Bronchial epithelial cell (primary cell): ENCODE measurements at places on chromosomes 7 and 10. TPM values are rescaled to one million over a fixed set of nuclear protein-coding genes. Genes with fewer than 3 reads are reported as not detected.

CDCA7L gene
- total RNA-seq, result 11.5 and 40.3 TPM in 2 replicates

VAX1 gene
- total RNA-seq, result not detected in 2 replicates

ZP3 gene
- 12.8 and 26.1 TPM in 2 replicates for total RNA-seq

EIF4EBP2 gene
- total RNA-seq, result 7.9 and 10.2 TPM in 2 replicates

TPST1 gene
- total RNA-seq, result 24.7 and 31.4 TPM in 2 replicates

ARHGEF5 gene
- total RNA-seq, result 10.5 and 14.3 TPM in 2 replicates

DYDC1 gene
- total RNA-seq, result not detected in 2 replicates

GIMAP6 gene
- not detected in 2 replicates for total RNA-seq

RBM20 gene
- total RNA-seq, result 1.8 TPM in 1 of 2 replicates, not detected in the other

CLRN3 gene
- not detected in 2 replicates for total RNA-seq

MKLN1 gene
- total RNA-seq, result 20.0 and 22.0 TPM in 2 replicates

DNA sequence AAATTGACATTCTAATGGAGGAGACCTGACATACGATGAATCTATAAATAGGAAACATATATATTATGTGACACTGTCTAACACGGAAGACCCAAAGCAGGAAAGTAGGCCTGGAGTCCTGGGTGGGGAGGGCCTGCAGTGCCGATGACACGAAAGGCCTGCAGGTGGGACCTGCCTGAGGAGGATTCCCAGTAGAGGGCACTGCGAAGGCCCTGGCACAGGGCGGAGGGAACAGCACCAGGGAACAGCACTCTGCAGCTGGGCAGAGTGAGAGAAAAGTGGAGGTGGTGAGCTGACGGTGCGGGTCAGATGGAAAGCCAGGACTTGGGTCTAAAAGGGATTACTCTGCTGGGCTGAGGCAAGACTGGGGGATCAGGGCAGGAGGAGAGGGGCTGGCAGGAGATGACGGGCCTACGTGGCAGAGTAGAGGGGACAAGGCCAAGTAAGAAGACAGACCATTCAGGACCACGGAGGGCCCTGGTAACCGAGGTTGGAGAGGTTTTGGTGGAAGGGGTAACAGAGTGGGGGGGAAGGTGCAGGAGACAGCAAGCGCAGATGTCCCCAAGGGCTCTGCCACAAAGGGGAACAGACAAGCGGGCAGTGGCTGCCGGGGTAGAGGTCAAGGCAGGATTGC lies 8.1 kb downstream of the ZNF746 start:
- DNase-seq, result peak; percentile 5

- peak; percentile 86 for DNase-seq
Measured at GRCh38 chr10:62153191-62153590, 115.5 kb downstream of the RTKN2 start.

DNA sequence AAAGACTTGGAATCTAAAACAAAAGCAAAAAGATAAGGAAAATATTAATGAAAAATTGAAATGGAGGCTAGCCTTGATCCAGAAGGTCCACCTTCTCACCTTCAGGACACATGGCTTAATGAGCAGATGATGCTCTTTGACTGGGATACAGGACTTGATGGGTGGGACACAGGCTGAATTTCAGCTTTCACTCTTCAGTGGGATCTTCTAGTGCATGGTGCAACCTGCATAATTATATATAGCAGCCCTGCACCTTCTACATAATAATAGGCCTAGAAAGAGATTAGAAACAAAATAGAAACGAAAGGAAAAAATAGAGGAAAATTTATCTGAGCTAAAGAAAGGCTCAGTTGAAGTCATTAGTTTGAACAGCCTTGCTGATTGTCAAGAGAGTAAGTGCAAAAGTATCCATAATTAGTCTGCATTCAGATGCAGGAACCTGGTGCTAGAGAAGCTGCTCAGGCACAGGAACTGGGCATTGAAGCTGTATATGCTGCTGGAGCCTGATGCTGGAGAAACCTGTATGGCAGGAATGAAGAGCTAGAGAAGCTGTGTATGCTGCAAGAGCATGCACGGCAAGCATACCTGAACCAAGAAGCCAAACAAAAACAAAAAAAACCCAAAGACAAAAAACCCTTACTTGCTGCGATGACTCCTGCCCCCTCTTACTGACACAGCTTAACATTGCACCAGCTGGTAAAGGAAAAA lies 19.4 kb downstream of the MKLN1 start:
- DNase-seq, result peak; percentile 61

DNA sequence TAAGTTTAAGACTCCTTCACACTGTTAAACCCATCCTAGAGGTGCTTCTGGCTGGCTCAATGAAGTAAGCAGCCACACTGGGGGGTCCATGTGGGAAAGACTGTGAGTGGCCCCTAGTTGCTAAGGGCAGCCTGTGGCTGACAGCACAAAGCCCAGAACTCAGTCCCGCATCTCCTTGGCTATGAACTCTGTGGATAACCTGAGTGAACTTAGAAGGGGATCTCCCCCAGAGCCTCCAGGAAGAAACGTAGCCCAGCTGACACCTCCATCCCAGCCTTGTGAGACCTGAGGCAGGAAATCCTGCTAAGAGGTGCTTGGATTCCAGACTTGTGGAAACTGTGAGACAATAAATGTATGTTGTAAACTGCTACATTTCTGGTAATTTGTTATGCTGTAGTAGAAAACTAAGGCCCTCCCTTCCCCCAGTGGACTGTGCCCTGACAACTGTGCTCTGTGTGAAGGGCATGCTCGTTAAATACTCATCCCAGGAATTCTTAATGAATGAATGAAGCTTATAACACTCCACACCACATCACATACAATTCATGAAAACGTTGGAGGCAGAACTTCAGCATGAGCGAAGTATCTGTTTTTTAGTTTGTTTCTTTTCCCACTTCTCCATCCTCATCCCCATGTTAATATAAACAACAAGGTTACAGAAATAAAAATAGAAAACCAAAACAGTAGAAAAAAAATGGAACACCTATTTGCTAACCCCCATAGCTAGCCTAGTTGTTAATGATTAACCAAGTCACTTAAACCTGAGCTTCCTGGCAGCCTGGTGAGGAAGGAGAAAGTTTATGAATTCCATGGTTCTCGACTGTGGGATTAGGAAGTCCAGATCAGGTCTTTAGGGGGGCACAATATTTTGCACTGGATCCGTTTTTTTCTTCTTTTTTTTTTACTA lies 36.8 kb upstream of the AOAH start:
- DNase-seq, result no peak

DNA sequence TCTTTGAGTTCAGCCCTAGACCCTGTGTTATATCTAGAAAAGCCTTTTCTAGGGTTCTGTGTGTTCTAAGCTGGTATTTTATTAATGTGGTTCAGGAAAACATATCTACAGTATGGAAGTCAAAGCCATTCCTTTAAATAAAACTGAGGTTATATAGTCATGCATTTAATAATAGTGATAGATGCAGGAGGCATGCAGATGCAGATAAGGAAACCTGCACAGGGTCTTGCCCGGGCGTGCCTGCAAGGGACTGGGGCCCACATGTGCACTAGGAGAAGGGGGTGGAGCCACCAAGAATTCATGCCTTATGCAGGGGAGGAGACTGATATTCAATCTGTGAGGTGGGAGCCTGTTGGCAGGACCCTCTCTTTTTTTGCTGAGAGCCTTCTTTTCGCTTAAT lies 171.5 kb downstream of the PRPF18 start:
- DNase-seq, result peak; percentile 92

- DNase-seq, result no peak
Measured at GRCh38 chr7:6831018-6831725, 5.1 kb upstream of the CCZ1B start.

DNA sequence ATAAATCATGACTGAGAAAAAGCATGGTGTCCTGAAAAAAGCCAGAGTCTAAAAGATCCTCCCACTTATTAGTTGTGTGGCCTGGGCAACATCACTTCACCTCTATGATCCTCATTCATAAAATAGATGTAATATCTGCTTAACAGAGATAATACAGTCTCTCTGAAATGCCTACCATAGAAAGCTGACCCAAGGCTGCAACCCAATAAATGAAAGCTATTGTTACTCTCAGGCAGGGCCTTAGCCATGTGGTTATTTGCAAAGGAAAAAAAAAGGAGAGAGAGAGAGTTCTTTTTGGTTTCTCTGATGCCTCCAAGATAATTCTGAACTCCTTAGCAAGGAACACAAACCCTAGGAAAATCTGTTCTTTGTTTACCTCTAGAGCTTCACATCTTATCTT lies 7.9 kb downstream of the FAM13C start:
- no peak for DNase-seq

DNA sequence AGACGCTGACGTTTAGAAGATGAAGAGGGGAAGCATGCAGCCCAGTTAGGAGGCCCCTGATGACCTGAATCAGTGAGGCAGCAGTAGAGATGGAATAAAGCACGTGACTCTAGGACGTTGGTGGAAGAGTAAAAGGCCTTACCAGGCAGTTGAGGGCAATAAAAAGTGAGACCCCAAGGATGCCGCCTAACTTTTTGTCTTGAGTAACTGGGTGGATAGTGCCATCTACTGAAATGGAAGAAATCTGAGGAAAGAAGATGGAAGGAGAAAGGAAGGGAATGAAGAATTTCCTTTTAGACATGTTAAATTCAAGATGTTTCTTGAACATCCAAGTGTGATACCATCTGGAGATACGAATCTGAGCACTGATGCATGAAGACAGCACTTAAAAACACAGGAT lies 220.0 kb upstream of the LRRN3 start:
- DNase-seq, result no peak

DNA sequence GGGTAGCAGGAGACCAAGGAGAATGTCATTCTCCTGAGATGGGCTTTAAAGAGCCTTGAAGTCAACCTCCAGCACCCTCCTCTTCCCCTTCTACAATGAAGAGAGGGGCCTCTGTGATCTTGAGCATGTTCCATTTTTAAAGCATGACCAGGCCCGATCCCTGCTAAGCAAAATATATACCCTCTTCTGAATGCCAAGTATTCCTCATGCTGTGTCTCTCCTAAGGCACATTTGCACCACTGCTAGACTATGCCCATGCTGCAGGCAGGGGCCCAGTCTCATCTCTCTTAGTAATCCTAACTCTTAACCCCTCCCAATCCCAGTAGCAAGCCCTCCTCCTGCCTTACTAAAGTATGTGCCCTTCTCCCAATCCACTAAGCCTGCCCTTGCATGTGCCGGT lies 18.4 kb downstream of the SORBS1 start:
- DNase-seq, result no peak

- peak; percentile 92 for DNase-seq
Measured at GRCh38 chr7:77455321-77455720, 39.2 kb upstream of the GSAP start.

DNA sequence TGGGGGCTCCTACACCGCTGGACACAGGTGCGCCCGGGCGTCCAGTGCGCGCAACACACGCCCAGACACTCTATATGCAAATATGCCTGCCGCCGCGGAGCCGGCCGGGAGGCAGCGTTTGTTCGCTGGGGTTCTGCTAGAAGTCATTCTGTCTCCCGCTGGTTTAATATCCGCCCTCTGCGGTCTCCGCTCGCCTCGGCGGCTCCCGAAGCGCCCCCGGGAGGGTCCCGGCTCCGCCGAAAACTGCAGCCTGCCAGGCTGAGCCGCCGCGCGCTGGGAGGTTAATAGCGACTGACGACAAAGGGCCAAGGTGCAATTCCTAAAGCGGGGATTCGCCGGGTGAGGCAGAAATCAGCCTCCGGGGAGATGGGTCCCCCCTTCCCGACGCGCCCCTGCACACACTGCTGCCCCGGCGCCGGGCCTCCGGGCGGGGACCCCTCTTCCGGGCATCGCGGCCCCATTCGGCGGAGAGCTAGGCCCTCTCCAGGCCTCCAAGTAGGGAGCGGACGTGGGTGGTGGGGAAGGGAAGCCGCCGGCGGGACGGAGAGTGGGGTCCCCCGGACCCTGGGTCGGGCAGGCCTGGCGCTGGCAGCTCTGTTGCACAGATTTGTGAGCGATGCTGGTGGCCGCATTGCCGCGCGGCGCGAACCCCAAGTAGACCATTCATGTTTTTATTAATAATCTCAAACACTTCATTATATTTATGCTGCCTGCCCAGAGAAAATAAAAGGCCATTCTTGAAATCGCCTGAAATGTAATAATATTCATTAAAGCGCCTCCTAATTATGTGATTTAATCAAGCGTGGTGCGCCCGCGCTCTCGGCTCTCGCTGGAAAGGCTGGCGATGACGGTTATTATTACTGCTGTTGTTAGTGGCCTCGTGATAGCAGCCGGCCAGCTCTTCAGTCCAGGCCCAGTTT lies 9.1 kb downstream of the EN2 start:
- no peak for DNase-seq

DNA sequence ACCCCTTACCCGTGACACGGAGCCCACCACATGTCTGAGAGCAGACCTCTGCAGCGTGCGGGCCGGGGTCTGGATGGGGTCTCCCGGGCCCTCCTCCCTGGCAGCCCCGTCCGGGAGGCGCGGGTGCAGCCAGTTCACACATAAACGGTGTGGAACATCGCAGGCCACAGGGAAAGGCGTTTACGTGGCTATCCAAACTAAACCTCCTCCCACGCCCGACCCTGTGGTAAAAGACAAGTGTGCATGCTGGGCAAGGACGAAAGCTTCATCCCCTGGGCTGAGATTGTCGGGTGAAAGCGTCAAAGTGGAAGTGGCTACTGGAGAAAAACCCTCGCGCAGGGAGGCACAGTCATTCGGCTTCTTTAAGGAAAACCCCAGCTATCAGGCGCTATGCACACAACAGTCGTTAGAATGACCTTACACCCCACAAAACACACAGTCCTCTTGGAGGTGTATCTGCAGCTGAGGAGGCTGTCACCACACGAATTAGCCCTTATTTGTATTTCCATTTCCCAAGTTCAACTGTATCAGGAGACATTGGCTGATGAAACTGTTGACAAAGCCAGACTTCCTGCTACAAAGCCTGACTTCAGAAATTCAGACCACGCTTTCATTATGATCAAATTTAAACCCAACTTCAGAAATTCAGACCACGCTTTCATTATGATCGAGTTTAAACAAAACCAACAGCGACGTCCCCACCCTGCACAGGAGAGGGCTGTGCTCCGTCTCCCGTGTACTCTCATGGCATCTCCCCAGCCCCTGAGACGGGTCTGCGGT lies 15.3 kb downstream of the GPER1 start:
- DNase-seq, result no peak

GRCh38 chr7:78333530-78334425 lies 535.2 kb downstream of the PHTF2 start:
- DNase-seq, result no peak

GRCh38 chr10:89549510-89549909 lies 14.1 kb upstream of the SLC16A12 start:
- peak; percentile 68 for DNase-seq

- no peak for DNase-seq
Measured at GRCh38 chr7:44434201-44434600, 56.3 kb downstream of the NUDCD3 start.

- no peak for DNase-seq
Measured at GRCh38 chr10:70379581-70380176, 2.7 kb downstream of the LRRC20 start.

DNA sequence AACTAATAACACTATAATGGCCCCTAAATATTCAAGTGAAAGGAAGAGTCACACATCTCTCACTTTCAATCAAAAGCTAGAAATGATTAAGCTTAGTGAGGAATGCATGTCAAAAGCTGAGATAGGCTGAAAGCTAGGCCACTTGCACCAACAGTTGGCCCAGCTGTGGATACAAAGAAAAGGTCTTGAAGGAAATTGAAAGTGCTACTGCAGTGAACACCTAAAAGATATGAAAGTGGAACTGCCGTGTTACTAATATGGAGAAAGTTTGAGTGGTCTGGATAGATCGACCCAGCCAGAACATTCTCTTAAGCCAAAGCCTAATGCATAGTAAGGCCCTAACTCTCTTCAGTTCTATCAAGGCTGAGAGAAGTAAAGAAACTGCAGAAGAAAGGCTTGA lies 12.1 kb upstream of the SNX13 start:
- DNase-seq, result no peak

- no peak for DNase-seq
Measured at GRCh38 chr7:6151994-6152735, 120.3 kb downstream of the CYTH3 start.

GRCh38 chr7:72111086-72111485 lies 301.1 kb downstream of the CALN1 start:
- no peak for DNase-seq
